A549 treated with CORT108297 at 1 μM for 4 hours (cell line): ENCODE measurements at places on chromosomes 6 and 20. TPM values are rescaled to one million over a fixed set of nuclear protein-coding genes. Genes with fewer than 3 reads are reported as not detected.

FAXC gene
- total RNA-seq = 5.9 to 7.7 TPM (median 6.8 TPM) in 5 replicates

SIRPB2 gene
- total RNA-seq = 0.06 TPM in 2 of 5 replicates, not detected in the others

LHFPL5 gene
- total RNA-seq = 0.20 to 0.23 TPM in 2 of 5 replicates, not detected in the others

F13A1 gene
- total RNA-seq = not detected in 5 replicates

RBM24 gene
- 8.3 to 11.2 TPM (median 9.7 TPM) in 5 replicates for total RNA-seq

KCNK15 gene
- 0.54 to 0.77 TPM (median 0.72 TPM) in 5 replicates for total RNA-seq

ATG5 gene
- 22.0 to 25.5 TPM (median 24.3 TPM) in 5 replicates for total RNA-seq

TINAG gene
- not detected in 5 replicates for total RNA-seq

TPX2 gene
- total RNA-seq = 98.2 to 128 TPM (median 104 TPM) in 5 replicates

SLCO4A1 gene
- 6.4 to 9.8 TPM (median 9.0 TPM) in 5 replicates for total RNA-seq

CLIC1 gene
- 497 to 519 TPM (median 513 TPM) in 5 replicates for total RNA-seq

GPRC6A gene
- total RNA-seq = not detected in 5 replicates

ZC3H12D gene
- 0.06 to 0.40 TPM (median 0.10 TPM) in 5 replicates for total RNA-seq

LINC00237 gene
- not detected in 5 replicates for total RNA-seq

FBXO30 gene
- total RNA-seq = 5.1 to 6.4 TPM (median 6.0 TPM) in 5 replicates

BPIFB1 gene
- total RNA-seq = 0.07 to 0.22 TPM (median 0.14 TPM) in 3 of 5 replicates, not detected in the others

HLA-DMA gene
- 2.4 to 3.6 TPM (median 2.7 TPM) in 5 replicates for total RNA-seq

PLCB4 gene
- 12.5 to 18.1 TPM (median 14.7 TPM) in 5 replicates for total RNA-seq

RIPOR3 gene
- 0.02 to 0.09 TPM (median 0.06 TPM) in 4 of 5 replicates, not detected in the other for total RNA-seq

OLIG3 gene
- not detected in 5 replicates for total RNA-seq

CPNE5 gene
- 0.06 to 0.12 TPM (median 0.09 TPM) in 4 of 5 replicates, not detected in the other for total RNA-seq

GLP1R gene
- total RNA-seq = not detected in 5 replicates

TULP4 gene
- 4.3 to 7.7 TPM (median 5.9 TPM) in 5 replicates for total RNA-seq

CSNK2A1 gene
- 133 to 156 TPM (median 151 TPM) in 5 replicates for total RNA-seq

KHDC1L gene
- total RNA-seq = 0.23 to 0.40 TPM (median 0.30 TPM) in 5 replicates

NKX2-4 gene
- 0.03 to 0.05 TPM (median 0.05 TPM) in 3 of 5 replicates, not detected in the others for total RNA-seq

DNMT3B gene
- 3.8 to 5.6 TPM (median 4.6 TPM) in 5 replicates for total RNA-seq

PROCR gene
- 91.7 to 135 TPM (median 131 TPM) in 5 replicates for total RNA-seq

KCNK5 gene
- total RNA-seq = 0.91 to 1.6 TPM (median 1.2 TPM) in 5 replicates

POU5F1 gene
- 4.7 to 6.7 TPM (median 5.3 TPM) in 5 replicates for total RNA-seq

LGSN gene
- 2.6 to 3.7 TPM (median 3.3 TPM) in 5 replicates for total RNA-seq

PRSS16 gene
- total RNA-seq = 3.0 to 3.6 TPM (median 3.2 TPM) in 5 replicates

SNAP25 gene
- 14.2 to 19.0 TPM (median 18.4 TPM) in 5 replicates for total RNA-seq

SAMD3 gene
- not detected in 5 replicates for total RNA-seq
